DMS53 (cell line): ENCODE measurements at places on chromosomes 13 and 19.

DNA sequence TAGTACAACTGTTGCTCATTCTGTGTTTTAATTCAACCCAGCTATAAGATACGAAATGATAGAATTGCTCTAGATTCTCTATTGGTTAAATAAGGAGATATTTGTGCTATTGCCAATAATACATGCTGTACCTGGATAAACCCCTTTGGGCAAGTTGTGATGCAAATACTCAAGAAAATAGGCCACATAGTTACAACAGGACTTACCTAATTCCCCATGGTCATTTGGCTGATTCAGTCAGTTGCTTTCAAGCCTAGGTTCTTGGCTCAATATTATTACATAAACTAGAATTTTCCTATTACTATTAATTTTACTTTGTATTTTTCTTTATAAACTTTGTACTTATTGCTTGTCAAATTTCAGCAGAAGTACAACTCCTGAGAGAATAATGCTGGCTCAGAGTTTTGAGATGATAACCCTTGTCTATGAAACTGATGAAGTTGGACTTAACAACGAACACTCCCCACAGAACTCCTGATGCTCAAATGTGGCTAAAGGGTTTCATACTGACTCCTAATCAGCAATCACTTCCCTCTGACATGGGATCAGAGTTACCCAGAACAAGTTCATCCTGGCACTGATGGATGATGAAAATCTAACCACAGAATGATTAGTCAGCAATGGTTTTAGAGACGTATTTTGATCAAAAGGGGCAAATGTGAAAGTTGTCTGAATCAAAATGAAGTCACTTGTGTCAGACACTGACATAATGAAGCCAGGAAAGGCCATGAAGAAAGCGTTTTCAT is 221.1 kb downstream of the ITGBL1 start:
- DNase-seq: no peak

- no peak for DNase-seq
Measured at GRCh38 chr13:50882816-50883435, 26.7 kb upstream of the RNASEH2B start.

GRCh38 chr19:10936661-10937084 is 8.1 kb downstream of the TIMM29 start:
- peak; percentile 89 for DNase-seq

- DNase-seq: no peak
Measured at GRCh38 chr19:4671185-4671851, 1.2 kb upstream of the MYDGF start.

GRCh38 chr13:30043631-30043925 is 193.2 kb upstream of the UBL3 start:
- no peak for DNase-seq

GRCh38 chr13:105506463-105506862 is 1029.0 kb downstream of the EFNB2 start:
- DNase-seq: no peak

DNA sequence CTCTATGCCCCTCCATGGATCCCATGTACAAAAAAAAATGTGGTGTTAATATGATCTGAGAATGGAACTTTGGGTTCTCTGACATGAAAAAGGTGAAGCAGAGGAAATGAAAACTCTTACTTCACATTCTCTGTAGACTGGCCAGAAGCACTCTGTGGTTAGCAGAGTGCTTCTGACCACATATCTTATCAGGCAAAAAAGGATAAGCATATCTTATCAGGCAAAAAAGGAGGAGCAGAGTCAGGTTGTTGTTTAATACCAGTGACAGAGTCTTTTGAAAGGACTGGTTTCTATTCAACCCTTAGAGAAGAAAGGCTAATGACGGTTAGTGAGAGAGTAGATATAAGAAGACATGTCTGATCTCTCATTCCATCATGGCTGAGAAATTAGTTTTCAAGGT is 1404.8 kb downstream of the SLITRK1 start:
- no peak for DNase-seq

DNA sequence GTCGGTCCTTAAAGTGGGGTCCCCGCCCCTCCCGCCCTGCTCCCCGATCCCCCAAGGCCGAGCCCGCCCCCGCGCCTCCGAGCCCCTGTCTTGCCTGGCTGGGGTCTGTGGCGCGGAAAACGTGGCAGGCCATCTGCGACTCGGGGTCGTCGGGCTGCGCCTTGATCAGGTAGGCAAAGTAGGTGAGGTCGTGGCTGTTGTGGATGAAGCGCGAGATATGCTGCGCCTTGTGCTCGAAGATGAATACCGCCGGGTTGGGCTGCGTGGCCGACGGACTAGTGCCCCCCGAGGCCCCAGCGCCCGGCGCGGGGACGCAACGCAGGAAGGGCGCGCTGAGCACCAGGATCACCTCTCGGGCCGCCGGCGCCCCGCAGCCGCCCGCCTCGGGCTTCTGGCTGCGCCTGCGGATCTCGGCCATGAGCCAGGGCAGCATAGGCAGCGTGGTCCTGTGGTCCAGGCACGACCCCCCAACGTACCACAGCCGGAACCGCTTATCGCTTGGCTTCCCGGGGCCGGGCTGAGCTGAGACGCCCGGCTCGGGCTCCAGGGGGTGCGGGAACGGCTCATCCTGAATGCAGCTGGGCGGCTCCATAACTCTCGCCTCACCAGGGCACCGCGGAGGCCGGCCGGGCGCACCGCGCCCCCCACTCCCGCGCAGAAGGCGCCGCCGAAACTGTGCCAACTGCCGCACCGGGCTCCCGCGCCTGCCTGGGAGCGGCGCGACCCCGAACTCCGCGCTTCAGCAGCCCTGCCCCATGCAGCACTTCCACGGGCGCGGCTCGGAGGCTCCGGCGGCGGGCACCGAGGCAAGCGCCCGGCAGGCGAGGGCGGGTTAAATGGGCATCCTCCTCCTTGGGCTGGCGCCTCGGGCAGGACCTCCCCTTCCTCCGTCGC is 546 bp downstream of the TBC1D4 start:
- DNase-seq: peak; percentile 45

DNA sequence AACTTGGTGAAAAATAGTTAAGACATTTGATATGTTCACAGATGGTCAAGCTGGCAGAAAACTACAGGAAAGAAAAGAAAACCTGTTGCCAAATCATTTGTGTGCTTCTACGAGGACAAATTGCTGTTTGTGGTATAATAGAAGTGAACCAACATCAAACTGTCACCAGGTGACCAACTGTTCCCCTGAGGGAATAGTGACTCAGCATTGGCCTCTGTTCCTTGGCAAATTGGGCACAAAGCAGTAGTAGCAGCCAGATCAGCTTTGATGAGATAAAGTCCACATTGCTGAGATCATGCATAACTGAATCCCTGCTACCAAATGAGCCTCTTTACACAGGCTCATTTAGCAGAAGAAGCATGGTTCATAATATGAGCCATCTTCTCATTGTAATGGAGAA is 103.5 kb downstream of the POSTN start:
- peak; percentile 45 for DNase-seq

- DNase-seq: no peak
Measured at GRCh38 chr13:103349211-103349980, 283.2 kb upstream of the SLC10A2 start.

DNA sequence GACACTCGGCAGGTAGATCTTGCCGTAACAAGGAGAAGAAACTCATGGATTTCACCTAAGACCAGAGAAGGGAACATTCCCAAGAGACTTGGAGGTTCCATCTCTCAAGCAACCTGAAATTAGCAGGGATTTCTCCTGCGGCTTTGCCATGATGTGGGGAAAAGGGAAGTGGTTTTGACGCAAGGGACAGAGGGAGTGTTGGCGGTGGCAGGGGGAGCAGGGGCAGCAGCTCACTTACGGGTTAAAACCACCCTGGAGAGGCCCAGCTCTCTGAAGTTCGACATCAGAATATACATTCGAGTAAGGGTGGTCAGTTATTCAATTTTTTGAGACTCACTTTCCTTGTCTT is 76.1 kb upstream of the POMP start:
- no peak for DNase-seq

DNA sequence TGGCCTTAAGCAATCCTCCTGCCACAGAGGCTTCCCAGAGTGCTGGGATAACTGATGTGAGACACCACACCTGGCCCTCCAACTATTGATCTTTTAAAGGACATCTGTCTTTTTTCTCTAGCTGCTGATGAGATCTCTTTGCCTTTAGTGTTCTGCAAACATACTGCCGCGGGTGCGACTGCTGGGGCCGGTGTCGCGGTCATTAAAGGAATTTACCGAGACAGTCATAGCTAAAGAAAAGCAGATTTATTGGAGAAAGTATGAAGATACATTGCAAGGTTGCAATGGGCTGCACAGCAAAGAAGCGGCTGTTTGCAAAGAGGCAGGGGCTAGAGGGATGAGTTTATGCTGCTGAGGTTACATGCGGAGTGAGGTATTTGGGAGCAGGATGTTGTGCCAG is 31.2 kb upstream of the LRRC4B start:
- DNase-seq: no peak

GRCh38 chr13:33105387-33106005 is 89.3 kb downstream of the KL start:
- no peak for DNase-seq

DNA sequence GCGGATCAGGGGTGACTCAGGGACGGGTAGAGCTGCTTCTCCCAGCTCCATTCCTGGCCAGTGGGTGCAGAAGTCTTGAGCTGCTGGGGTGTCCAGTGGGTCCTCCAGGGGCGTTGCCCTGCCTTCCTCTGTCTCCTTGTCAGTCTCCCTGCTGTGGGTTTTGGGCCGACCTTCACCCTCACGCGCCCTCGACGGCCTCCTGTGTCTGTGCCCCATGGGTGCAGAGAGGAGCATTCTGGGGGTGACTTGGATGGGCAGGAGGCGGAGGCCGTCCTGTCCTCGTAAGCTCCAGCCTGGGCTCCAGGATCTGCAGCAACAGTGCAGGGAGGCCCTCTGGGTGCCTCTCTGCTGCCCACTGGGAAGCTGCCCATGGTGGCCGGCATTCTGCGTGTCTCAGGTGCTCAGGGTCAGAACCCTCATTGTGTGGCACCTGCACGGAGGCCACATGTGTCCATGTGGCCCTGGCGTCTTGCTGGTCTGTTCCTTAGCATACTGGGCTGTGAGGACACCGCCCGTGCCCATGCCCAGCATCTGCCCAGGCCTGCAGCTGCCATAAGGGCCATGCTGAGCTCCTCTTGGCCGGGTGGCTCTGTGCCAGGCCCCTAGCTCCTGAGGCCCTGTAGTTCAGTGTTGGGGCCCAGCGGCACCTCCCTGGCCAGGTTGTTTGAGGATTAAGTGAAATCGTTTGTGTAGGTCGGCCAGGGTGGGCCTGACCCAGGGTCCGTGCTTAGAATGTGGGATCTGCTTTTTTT is 17.3 kb downstream of the DOT1L start:
- no peak for DNase-seq

DNA sequence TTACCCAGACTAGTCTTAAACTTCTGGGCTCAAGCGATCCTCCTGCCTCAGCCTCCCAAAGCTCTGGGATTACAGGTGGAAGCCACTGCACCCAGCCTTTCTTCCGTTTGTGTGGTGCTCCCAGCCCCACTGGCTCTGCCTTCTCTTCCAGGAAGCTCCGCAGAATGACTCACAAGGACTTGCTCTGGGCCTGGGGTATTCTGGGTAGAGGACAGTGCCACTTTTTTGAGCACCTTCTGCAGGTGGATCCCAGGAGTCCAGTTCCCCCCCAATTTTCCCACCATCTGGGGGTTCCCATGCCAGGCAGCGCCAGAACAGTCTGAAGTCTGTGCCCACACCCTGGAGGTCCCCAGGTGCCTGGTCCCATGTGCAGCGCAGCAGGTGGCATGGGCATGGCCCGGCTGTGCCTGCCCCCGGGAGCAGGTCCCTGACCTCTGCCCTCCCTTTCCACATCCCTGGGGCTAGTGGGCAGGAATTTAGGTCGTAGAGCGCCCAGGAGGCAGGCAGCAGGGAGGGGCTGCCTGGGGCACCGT is 1.6 kb downstream of the REEP6 start:
- DNase-seq: peak; percentile 43

DNA sequence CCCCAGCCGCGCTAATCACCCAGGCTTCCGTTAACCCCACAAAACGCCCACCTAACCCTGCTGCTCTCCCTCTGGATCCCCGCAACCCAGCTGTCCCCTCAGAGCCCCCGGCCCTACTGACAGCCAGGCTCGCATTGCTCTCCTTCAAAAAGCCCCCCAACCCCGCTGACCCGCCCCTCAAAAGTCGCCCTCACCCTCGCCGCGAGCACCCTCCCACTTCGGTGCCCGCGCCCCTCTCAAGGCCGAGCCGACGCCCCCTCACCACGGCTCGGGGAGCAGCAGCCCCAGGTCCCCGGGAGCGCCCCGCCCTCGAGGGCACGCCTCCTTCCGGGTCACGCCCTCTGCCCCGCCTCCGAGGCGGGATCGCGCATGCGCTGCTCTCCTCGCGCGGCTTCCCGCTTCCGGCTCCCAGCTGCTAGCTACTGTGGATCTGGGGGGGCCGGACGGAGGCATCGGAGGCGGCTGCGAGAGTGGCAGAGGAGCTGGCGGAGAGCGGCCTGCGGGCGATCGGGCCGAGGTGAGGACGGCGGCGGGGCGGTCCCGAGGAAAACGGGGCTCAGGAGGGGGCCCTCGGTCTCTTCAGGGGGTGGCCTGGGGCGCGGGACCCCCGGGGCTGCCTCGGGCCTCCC is 46.1 kb downstream of the ARHGEF18 start:
- DNase-seq: peak; percentile 90

GRCh38 chr13:43730642-43731041 is 56.1 kb downstream of the ENOX1 start:
- peak; percentile 8 for DNase-seq

DNA sequence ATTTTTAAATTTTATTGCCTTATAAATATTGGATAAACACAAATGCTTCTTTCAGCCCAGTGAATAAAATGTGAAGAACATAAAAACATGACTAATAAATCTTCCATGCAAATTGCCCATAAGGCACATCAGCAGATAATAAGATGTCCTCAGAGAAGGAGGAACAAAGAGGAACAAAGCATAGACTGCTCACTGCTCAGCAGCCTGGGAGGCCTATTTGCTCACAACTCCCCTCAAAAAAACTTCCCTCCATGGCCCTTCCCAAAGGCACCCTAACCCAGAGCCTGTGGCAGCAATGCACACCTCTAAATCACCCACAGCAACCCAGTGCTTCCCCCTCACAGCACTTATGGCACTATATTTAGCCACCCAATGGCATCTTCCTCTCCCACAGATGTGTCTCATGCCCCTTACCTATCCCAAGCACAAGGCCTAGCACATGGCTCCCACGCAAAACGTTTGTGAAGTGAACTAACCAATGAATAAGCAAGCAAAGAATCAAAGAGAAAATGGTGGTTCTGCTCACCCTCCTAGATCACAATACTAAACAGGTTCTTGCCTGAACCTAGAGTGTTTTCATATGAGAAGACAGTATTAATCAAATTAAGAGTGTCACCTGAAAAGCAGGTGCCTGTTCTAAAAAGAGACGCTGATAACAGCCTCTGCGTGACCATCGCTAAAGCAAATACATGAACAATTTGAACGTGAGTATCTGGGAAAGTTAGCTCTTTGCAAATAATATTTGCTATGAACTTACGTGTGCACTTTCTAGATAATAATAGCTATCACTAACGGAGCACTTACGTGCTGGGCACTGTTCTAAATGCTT is 96.9 kb downstream of the TBC1D4 start:
- DNase-seq: peak; percentile 63

- peak; percentile 29 for DNase-seq
Measured at GRCh38 chr13:22800526-22801401, 380.0 kb upstream of the SGCG start.

DNA sequence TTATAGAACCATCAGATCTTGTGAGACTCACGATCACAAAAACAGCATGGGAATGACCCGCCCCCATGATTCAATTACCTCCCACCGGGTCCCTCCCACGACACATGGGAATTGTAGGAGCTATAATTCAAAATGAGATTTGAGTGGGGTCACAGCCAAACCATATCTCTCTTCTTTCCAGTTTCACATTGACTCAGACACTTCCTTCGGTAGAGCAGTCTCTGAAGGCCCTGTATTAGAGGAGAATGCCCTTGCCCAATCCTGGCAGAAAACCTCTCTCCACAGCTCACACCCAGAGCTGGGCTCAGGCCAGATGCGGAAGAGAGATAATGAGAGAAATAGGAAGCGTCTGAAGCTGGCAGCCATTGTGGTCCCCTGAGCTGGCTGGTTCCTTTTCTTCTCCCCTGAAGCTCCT is 72.4 kb upstream of the CLDN10 start:
- DNase-seq: no peak
